Natural killer cell (primary cell): ENCODE measurements at places on chromosomes 5 and 9.

DNA sequence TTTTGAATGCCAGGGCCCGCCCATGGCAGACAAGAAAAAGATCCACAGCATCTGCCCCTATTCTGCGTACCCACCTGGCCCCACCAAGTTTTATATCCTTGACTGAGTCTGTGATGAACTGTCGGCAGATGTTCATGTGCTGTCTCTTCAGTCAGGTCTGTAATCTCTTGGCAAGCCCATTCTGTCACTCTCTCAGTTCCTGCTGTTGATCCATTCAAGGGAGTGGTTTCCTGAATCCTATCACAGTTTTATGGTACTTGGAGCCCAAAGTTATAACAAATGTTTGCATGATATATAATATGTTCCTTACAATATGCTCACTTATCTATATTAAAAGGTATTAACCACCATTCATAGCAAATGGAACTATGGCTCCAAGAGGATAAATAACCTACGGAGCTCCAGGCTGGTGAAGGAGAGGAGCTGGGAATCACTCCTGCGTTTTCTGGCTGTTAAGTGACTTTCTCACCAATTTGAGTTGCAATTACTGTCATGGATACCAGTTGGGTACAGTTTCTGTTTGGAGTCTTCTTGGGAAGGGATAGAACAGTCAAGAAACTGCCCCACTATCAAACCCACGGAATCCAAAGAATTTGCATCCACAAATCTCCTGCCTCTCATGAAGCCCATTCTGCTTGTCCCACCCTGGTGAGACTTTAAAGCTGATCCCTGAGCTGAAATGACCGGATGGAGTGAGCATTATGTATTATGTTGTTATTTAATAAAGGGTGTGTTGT lies 103.4 kb upstream of the SPRY4 start:
- H3K27ac ChIP-seq = no peak overlapping the region
- no peaks in the 10 kb centered on the region for H3K27me3 ChIP-seq
- H3K4me1 ChIP-seq = peaks cover 59% of the 10 kb centered on the region

- DNase-seq = no peak
- H3K27ac ChIP-seq = no peak overlapping the region
- no peak overlapping the region for H3K4me3 ChIP-seq
- no peaks in the 10 kb centered on the region for H3K36me3 ChIP-seq
- no peaks in the 10 kb centered on the region for H3K27me3 ChIP-seq
These were observed 166.0 kb downstream of the SPATA31D1 start for GRCh38 chr9:82154573-82154972.

DNA sequence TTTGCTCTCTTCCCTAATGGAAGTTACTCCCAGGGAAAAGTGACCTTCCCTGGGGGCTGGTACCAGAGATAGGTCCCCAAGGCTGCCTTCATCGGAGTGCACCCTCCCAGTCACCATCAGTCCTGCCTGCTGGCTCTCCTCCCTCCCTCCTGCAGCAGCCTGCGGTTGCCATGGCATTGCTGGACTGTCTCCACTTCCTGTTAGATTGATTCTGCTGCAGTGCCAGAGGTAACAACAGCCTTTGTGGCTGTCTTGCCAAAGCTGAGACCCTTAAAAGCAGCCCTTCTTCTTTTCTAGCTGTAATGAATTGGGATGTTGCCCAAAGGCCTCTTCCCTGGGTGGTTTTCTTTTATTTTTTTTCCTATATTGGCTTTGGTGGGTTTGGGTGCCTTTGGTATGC lies 78.1 kb upstream of the PRLR start:
- H3K27me3 ChIP-seq = no peaks in the 10 kb centered on the region
- no peak for DNase-seq
- no peaks in the 10 kb centered on the region for H3K36me3 ChIP-seq
- no peak overlapping the region for H3K27ac ChIP-seq
- no peaks in the 10 kb centered on the region for H3K4me1 ChIP-seq

GRCh38 chr5:163614787-163615186 lies 109.4 kb downstream of the MAT2B start:
- no peak for DNase-seq
- H3K36me3 ChIP-seq = no peaks in the 10 kb centered on the region
- no peaks in the 10 kb centered on the region for H3K27me3 ChIP-seq

GRCh38 chr5:132589467-132589866 lies 32.7 kb downstream of the RAD50 start:
- no peak overlapping the region for H3K27ac ChIP-seq
- no peak for DNase-seq
- H3K36me3 ChIP-seq = peaks cover 56% of the 10 kb centered on the region
- H3K27me3 ChIP-seq = no peaks in the 10 kb centered on the region
- H3K4me3 ChIP-seq = no peak overlapping the region
